ENCODE measurements at places on chromosomes 5 and 9.

- DNase-seq = no peak
Observed at GRCh38 chr5:93008502-93009207, 572.4 kb downstream of the NR2F1-AS1 start.

DNA sequence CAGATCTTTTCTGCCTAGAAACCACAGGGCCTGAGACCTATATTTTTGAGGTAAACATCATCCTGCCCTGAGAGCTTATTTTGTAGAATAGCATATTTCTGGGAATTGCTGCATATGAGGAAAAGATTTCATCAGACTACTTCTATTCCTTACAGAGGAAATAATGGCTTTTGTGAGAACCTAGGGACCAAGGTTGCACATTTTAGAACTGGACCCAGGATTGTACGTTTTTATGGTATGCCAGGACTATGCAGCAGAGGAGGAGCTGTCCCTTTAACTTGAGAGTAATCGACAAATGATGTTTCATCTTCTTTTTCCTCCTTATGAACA, 2.2 kb upstream of the ALDH1A1 start:
- DNase-seq = no peak

- DNase-seq = peak; percentile 16
Observed at GRCh38 chr9:133492061-133493021, 13.4 kb upstream of the SLC2A6 start.

- DNase-seq = no peak
Observed at GRCh38 chr5:109062664-109063063, 315.0 kb downstream of the FER start.

DNA sequence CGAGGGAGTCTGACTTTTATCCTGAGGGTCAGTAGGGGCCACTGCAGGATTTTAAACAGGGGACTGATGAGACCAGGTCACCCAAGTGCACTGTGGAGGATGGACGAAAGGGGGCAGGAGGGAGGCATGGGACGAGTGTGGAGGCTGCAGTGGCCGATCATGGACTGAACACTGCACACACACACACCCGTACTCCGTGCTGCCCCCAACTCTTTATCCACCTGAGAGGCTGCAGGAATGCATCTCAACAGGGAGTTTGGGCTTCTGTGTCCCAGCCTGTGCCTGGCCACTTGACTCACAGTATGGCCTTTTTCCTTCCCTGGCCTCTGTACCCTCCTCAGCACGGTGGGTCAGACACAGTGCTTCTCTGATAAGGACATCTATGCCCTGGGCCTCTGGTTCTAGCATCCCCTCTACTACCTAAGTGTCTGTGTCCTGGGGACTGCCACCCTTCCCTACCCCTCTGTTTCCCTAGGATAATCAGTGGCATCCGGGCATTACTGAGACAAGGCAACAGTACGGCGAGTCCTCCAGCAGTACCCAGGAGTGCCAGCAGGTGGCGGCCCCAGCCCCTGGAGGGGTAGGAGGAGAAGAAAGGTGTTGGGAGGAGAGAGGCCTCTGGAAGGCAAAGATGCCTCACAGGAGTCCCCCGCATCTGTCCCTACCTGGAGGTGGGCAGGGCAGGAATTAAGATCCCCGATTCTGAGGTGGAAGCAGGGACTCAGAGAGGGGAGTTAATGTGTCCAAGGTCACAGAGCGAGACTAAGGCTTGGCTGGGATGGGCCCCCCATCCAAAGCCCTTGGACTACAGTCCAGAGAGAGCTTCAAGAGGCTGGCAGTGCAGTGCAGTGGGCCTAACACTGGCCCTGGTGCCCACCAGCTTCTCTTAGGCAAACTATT, 5.1 kb upstream of the CDX1 start:
- DNase-seq = peak; percentile 83

- DNase-seq = peak; percentile 35
Observed at GRCh38 chr5:132797651-132798050, 15.5 kb upstream of the SOWAHA start.

- DNase-seq = peak; percentile 61
Observed at GRCh38 chr5:168152660-168153059, 138.8 kb upstream of the WWC1 start.

- no peak for DNase-seq
Observed at GRCh38 chr9:104794070-104794469, 30.1 kb downstream of the NIPSNAP3B start.

DNA sequence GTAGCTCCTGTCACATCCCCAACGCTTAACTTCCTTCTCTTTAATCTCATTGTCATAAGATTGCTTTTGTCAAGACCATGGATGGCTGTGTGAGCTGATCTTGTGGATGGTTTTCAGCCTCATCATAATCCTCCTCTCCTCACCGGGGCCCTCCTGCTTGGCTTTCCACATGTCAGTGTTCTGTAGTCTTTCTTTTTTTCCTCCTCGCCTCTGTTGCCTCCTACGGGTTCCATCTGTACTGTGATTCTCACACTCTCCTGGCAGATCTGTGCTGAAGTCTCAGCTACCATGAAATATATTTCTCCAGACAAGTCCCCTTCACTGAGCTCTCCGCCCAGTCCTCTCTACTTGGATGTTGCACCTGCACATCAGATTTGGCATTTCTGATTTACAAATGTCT, 34.9 kb upstream of the FAM120AOS start:
- no peak for DNase-seq

DNA sequence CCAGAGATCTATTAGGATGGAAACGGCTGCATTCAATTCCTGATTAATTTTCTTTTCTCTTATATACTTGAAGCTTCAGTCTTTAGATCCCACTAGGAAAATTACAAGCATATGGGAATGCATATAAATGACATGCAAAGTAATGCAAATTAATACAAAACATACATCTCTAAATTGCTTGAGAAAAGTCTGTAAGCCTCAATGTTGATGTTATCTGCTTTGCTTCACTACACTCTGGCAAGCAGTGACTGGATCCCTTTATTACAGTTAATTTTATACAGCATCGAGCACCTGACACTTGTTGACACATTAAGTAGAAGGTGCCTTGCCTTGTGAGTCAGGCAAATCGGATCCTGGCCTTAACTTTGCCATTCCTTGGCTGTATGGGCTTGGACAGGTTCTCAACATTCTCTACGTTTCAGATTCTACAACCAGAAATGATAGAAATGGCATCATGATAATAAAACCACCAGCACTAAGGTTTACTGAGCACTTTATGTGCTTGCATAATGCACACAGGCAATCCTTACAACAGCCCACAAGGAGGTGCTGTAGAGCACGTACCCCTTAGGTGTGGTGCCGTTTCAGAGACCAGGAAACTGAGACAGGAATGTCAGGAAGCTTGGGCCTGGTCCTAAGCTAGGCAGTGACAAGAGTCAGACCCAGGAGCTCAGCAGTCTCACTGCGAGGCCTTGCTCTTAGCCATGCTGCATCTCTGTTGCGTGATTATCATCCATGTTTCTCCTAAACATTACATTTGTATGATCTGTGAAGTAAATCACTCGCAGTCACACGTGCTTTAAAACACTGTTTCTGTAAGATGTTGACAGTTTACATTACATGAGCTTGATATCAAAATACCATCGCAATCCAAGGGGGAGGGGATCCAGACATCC, 2.7 kb downstream of the GCNT4 start:
- peak; percentile 67 for DNase-seq

GRCh38 chr9:132239518-132239917, 77.7 kb downstream of the NTNG2 start:
- no peak for DNase-seq

GRCh38 chr9:89522261-89522958, 24.5 kb upstream of the SEMA4D start:
- no peak for DNase-seq

GRCh38 chr9:17723656-17724055, 144.8 kb downstream of the SH3GL2 start:
- DNase-seq = no peak

DNA sequence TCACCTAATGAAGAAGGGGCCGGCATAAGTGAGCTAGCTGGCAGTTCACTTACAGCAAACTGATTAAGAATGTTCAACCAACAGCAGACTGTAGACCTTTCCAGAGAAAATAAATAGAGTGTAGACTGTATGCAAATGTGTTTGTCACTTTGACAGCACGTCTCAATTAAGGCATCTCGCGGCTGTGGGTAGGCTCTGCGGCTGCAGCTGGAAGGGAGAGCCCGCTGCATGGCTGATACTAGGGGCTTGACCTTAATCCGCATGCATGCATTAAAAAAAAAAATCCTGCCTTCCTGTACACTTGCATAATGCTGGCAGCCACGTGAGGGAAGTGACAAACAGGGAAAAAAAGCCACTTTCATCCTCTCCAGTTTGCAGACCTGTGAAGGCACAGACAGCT, 82.3 kb downstream of the CRB2 start:
- DNase-seq = no peak

DNA sequence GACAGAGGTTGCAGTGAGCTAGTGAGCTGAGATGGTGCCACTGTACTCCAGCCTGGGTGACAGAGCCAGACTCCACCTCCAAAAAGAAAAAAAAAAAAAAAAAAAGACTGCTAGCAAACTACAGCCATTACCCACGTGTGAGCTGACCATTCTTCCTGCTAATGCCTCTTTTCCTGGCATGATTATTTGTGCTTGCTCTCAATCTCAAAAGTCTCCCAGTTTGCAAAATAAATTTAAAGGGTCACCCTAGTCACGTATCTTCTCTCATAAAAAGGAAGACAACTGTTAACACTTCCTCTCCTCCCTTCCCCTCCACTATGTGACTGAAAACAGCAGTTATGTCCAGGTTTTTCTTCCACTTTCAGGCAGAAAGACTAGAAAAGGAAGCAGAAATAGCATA, 37.2 kb downstream of the TRIM36 start:
- no peak for DNase-seq

DNA sequence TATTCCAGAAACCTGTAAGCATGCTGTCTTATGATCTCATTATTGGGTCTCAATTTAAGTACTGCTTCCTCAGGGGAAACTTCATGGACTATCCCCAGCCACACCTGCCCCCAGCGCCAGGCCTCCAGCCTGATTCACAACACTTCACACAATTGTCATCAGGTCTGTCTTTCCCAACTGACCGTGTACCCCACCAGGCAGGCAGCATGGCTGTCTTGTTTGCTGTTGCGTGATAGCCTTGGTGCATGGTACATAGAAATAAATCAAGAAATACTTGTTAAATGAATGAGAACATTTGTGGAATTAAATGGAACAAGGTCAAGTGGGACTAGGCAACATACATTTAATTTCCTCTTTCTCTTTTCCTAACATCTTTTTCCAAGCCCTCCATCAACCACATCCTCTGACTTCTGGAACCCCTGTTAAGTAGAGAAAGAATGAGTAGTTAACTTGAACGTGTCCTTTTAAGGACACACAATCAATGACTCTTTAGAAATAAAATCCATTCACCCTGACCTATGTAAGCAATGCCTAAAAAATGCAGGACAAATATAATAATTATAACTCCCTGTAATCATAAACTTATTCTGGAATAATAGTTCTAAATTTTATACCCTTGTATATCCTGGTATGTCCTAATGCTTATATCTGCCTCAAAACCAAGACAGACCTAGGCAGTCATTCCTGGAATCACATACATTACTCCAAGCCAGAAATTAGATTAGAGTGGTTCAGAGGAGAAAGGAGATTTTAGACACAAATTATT, 17.2 kb upstream of the THG1L start:
- no peak for DNase-seq

- DNase-seq = no peak
Observed at GRCh38 chr5:95274011-95274410, 10.9 kb downstream of the MCTP1 start.

All from NCI-H69 (cell line).